ENCODE measurements at places on chromosomes 3 and 15. TPM values are rescaled to one million over a fixed set of nuclear protein-coding genes. Genes with fewer than 3 reads are reported as not detected.

DNA sequence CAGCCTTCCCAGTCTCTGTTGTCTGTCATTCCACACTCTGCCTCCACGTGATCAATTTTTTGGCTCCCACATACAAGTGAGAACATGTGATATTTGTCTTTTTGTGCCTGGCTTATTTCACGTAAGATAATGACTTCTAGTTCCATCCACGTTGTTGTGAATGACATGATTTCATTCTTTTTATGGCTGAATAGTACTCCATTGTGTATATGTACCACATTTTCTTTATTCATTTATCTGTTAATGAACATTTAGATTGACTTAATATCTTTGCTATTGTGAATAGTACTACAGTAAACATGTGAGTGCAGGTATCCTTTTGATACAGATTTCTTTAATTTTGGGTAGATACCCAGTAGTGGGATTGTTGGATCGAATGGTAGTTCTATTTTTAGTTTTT, 31.4 kb downstream of the ASB14 start:
- no peak overlapping the region for H3K27ac ChIP-seq
- H3K4me3 ChIP-seq = no peak overlapping the region
- peaks cover 66% of the 10 kb centered on the region for H3K36me3 ChIP-seq
- H3K4me1 ChIP-seq = no peaks in the 10 kb centered on the region

DNA sequence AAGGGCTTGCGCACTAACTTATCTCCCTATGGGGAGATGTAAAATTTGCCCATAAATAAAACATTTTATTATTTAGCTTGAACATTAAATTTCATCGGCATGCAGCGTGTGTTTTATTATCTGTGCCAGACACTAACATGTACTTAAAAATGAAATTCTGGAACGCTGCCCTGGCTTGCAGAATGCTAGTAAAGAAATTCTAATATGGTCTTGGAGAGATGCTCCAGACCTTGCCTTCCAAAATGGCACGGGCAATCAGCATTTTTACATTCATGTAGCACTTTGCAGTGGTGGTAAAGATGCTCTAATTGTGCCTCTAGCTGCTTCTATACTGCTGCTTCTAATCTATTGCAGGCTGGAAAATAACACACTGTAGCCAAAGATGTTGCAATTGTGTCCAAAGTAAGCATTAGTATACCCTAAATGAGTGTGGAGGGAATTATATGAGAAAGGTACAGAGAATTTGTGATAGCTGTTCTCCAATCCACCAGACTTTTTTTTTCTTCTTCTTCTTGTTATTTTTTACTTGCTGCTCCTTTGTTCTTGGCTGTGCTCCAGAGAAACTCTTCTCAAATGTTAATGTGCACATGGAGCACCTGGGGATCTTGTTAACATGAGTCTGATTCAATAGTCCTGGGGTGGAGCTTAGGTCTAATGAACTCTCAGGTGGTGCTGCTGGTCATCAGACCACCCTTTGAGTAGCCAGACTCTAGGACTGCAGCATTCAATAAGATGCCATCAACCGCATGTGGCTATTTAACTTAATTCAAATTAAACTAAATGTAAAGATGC, 47.3 kb downstream of the CRABP1 start:
- H3K36me3 ChIP-seq = no peaks in the 10 kb centered on the region
- no peak overlapping the region for H3K27ac ChIP-seq
- no peaks in the 10 kb centered on the region for H3K4me1 ChIP-seq
- no peak for DNase-seq
- H3K4me3 ChIP-seq = no peak overlapping the region
- peaks cover 34% of the 10 kb centered on the region for H3K27me3 ChIP-seq

AGBL1 gene
- not detected for total RNA-seq

DNA sequence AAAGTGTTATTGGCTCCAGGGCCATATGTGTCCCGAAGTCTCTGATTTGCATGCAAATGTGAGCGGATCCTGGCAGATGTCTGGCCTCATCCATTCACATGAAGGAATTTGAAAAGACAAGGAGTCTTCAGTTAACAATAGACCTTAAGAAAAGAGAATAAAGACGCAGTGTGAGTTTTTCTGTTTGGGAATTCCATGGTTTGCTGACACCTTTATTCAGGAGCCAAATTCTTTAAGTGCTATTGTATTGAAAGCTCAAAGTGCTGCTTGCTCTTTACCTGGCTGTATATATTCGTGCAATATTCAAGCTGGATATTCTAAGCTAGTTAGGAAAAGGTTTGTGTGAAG, 2.2 kb downstream of the LRRN1 start:
- no peak overlapping the region for H3K4me3 ChIP-seq
- H3K36me3 ChIP-seq = no peaks in the 10 kb centered on the region
- H3K4me1 ChIP-seq = peaks cover 17% of the 10 kb centered on the region

DNA sequence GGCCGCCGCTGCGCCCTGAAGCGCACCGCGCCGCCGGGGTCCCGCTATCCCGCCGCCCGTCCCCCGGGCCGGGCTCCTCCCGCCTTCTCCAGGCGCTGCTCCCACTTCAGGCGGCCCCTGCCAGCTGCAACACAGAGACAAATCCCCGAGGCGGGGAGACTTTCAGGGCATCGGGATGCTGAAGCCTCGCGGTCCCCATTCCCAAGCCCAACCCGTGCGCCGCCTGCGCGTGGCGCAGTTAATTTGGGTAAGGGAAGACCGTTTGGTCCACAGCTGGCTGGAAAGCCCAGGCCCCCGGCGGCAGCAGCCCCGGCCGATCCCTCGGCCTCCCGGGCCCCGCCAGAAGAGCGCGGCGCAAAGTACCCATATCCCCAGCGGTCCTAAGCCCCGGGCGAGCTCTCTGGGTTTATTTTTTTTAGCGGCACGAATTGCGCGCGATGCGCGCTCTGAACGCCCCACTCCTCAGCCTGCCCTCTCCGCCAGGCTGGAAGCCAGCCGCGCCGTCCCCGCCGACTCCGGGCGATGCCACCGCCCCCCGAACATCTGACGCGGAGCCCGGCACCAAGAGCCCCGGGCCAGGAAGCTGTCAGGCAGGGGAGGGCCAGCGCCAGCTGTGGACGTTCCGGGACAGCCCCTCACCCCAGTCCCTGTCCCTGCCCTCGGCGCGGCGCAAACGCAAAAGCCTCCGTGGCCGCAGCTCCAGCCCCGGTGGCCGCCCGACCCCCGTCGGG, 517 bp downstream of the FBN1 start:
- H3K4me1 ChIP-seq = peaks cover 2% of the 10 kb centered on the region
- no peak overlapping the region for H3K27ac ChIP-seq
- peaks cover 53% of the 10 kb centered on the region for H3K27me3 ChIP-seq
- H3K36me3 ChIP-seq = no peaks in the 10 kb centered on the region
- H3K4me3 ChIP-seq = peak overlapping the region; percentile 5

SLC26A6 gene
- total RNA-seq = 61.5 TPM
